ENCODE measurements at places on chromosomes 3 and 15.

DNA sequence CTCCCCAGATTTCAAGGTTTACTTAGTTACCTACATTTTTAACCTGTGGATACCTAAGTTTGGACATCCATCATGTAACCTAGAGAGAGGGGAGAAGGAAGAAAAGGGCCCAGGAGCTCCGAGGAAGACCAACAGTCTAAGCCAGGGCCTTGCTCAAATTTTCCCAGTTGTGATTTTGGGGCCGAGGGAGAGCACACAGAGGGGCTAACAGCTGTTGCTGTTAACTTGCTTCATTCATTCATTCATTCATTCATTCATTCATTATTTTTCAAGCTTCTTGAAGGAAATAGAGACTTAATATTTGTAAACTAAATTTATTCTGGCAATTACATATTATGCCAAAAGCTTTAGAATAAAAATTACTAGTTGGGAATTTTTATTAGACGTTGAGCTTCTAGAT, 22.9 kb downstream of the SYNM start:
- DNase-seq: no peak

GRCh38 chr3:172057624-172058327, 18.4 kb downstream of the FNDC3B start:
- no peak for DNase-seq

- DNase-seq: no peak
Observed at GRCh38 chr15:37054336-37054735, 46.0 kb downstream of the MEIS2 start.

GRCh38 chr15:75985971-75986370, 26.3 kb downstream of the NRG4 start:
- no peak for DNase-seq

DNA sequence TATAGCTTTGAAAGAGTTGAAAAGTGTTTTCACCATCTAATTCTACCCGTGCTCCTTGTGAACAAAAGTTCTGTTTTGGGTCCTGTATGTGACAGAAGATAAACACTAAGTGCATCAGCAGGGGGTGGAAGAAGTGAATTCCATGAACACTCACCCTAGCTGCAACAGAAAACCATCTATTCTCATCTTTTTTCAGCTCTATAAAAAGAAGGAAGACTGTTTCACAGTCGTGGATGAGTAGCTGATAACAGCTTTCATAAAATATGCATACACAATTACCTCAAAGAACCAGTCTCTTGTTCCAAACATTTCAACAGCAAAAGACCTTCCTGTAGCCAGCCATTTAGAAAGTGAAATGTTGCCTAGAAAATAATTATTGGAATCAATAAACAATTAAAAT, 281.7 kb upstream of the RASGRP1 start:
- peak; percentile 62 for DNase-seq

GRCh38 chr15:40420071-40420713, 14.6 kb downstream of the IVD start:
- DNase-seq: no peak

- no peak for DNase-seq
Observed at GRCh38 chr3:142022381-142022780, 127.0 kb downstream of the TFDP2 start.

- DNase-seq: no peak
Observed at GRCh38 chr15:63775303-63775702, 58.4 kb downstream of the HERC1 start.

- no peak for DNase-seq
Observed at GRCh38 chr15:89057506-89058133, 30.6 kb upstream of the ABHD2 start.

DNA sequence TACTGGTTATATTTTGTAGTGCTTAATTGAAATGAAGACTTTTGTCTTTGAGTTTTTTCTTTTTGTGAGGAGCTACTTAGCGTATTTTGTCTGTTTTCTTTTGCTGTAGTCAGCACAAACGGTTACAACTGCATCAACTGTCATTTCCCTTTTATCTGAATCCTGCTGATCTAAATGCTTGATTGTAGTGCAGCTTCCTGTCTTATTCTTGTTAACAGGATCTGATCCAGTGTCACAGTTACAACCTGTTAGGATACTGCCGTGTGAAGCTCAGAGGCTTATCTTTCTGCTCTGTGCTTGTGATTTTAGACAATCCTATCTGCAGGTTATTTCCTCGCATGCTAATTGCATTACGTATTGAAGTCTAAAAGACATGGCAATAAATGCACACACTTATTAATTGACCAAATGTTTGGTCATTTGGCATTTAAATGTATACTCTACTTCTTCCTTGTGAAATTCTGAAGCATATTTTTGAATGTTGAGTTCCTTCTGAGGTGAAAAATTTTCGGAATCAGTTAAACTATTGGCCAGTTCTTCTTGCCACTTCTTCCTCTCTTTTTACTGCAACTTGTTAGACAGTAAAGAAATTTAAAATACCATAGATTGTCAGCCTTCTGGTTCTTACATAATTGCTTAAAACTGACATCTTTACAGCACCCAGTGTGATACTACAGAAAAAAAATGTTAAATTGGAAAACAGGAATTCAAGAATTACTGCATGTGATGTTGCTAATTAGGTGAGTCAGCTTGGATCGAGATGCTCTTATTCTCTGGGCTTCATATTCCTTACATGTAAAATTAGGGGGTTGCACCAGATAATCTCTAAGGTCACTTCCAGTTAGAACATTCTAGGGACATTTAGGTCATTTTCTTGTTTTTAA, 168.2 kb downstream of the MBNL1 start:
- DNase-seq: peak; percentile 26

DNA sequence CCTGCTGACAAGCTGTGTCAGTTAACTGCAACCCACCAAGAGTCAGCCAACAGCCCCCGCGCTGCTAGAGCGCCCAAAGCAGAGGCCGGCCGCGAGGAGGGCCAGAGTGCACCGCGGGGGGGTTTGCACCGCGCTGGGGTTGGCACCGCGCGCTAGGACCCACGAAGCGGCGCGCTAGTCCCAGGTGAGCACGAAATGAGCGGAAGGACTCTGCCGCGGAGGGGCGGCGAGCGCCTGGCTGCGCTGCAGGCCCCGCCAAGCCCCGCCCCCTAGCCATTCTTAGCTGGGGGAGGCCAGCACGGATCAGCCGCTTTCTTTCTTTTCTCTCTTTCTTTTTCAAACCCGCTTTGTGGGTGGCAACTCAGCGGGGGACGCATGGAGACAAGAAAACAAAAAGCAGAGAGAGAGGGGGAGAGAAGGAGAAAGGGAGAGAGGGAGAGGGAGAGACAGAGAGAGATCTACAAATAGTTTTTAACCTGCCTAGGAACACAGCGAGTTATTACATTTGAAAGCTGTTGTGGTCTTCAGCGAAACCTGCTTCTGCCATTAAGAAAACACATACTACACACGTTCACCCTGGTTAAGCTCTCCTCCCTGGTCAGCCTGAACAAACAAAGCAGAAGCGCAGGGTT, 6.9 kb upstream of the FOXB1 start:
- DNase-seq: no peak

- DNase-seq: no peak
Observed at GRCh38 chr3:72303926-72304325, 519.0 kb upstream of the PROK2 start.

DNA sequence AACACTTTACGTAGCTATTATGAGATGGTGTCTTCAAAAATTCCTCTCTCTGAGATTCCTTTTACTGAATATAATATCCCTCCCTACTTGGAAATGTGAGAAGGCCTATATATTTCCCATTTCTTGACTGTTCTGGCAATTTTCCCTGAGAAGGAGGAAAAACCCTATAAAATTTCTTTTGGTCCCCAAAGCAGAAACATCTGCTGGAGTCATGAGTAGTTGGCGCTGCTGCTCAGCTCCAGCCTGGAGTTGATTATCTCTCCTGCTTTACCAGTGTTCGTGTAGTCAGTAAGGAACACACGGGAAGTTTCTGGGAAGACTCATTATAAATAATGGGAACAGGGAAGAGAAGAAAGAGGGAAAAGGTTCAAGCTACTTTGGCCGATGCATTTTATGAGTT, 680.1 kb downstream of the EPHA3 start:
- no peak for DNase-seq

- no peak for DNase-seq
Observed at GRCh38 chr3:16836505-16837237, 48.1 kb upstream of the PLCL2 start.

GRCh38 chr3:9205345-9206143, 43.9 kb downstream of the SRGAP3 start:
- no peak for DNase-seq

DNA sequence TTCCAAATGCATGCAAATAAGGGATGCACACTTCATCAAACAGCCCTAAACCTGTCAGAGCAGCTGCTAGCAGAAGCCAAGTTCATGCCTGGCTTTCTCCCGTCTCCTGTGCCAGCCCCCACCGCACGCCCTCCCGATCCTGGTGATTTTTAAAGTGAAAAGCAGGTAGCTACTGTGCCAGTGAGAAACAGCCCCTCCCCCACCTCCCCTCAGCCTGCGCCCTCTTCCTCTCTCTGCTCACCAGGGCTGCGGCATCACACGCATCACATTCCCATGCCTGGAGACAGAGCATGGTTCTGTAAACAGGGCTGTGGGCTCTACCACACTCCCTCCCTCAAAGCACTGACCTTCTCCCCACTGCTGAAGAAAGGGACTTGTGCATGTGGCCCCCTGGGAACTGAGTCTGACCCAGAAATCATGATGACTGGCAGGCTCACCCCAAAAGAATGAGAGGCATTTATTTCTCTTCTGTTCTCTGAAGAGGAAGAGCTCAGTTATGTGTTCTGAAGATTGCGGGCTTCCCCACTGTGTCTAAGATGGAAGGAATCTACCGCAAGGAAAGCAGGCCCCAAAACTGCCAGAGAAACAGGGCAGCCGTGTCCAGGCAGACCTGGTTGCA, 14.5 kb upstream of the SLC6A1 start:
- peak; percentile 11 for DNase-seq

GRCh38 chr3:178562143-178562946, 26.1 kb downstream of the KCNMB2 start:
- DNase-seq: no peak

GRCh38 chr15:100877551-100877950, 2.1 kb upstream of the ALDH1A3 start:
- DNase-seq: no peak

DNA sequence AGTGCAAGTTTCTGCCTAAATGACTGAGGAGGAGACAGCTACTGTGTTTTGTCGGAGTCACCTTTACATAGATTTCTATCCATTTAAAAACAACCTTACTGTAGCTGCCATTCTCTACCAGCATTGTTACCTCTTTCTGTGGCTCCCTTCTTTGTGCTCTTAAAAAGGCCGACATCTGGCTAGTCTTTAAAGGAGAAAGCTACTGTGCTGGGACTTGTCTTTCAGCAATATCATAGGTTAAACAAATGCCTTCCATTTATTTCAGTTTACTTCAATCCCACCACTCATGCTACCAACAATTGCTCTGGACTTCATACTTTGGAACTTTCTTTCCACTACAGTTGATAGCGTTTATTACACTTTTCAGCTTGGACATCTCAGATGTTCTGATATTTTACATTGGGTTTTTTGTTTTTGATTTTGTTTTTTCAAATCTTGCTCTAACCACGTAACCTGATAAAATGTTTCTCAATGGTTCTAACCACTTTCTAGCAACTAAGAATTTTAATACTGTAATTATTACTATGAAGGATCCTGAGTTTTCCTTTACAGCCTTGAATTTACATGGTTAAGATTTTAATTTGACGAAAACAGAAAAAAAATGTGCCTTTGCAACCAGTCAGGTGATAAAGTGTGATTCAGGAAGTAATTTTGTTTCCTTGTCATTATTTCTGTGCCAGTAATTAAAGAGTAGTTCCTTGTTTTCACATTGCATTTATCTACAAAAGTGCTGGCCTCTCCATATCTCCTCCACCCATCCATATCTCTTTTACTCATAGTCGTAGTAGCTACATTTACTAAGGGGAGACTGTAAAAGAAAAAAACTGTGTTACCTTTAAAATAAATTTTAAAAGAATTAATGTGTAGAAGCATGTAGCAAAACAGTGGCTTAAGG, 1.3 kb upstream of the CBLB start:
- DNase-seq: no peak

All from GM04503 (cell line).